Tracheal epithelial cell (primary cell): ENCODE measurements at places on chromosomes 7 and 10. TPM values are rescaled to one million over a fixed set of nuclear protein-coding genes. Genes with fewer than 3 reads are reported as not detected.

Gene C10orf67
- total RNA-seq = not detected in 2 replicates

Gene CXCL12
- 0.48 TPM in 1 of 2 replicates, not detected in the other for total RNA-seq

Gene SNX8
- 7.5 and 8.4 TPM in 2 replicates for total RNA-seq

Gene ACTL6B
- total RNA-seq = not detected in 2 replicates

Gene MYOZ1
- not detected in 2 replicates for total RNA-seq

Gene TMEM213
- not detected in 2 replicates for total RNA-seq

Gene TBL2
- 65.2 and 100 TPM in 2 replicates for total RNA-seq

Gene IFIT5
- 5.5 and 9.9 TPM in 2 replicates for total RNA-seq

Gene AKR1C8
- total RNA-seq = not detected in 2 replicates

Gene PNLIP
- not detected in 2 replicates for total RNA-seq

Gene CALHM1
- not detected in 2 replicates for total RNA-seq

Gene LRIT1
- total RNA-seq = not detected in 2 replicates

Gene SUV39H2
- 9.0 and 9.4 TPM in 2 replicates for total RNA-seq

Gene FAM180A
- total RNA-seq = not detected in 2 replicates

Gene NPC1L1
- under 0.01 TPM in 1 of 2 replicates, not detected in the other for total RNA-seq

Gene FRMPD2
- 0.24 and 1.7 TPM in 2 replicates for total RNA-seq

Gene NCF1
- total RNA-seq = 0.48 TPM in 1 of 2 replicates, not detected in the other

Gene HOXA13
- not detected in 2 replicates for total RNA-seq

Gene TRPV5
- not detected in 2 replicates for total RNA-seq

Gene IQUB
- total RNA-seq = 0.24 and 0.43 TPM in 2 replicates

Gene PPRC1
- total RNA-seq = 12.3 and 18.5 TPM in 2 replicates

Gene SUN3
- total RNA-seq = not detected in 2 replicates

Gene RTKN2
- total RNA-seq = 0.43 and 1.9 TPM in 2 replicates

Gene ABCA13
- total RNA-seq = 0.24 and 1.5 TPM in 2 replicates

Gene HOGA1
- 0.21 and 25.5 TPM in 2 replicates for total RNA-seq

Gene KDM7A
- 14.1 and 24.1 TPM in 2 replicates for total RNA-seq

Gene EBLN1
- total RNA-seq = not detected in 2 replicates

Gene TAS2R60
- not detected in 2 replicates for total RNA-seq

Gene RPEL1
- total RNA-seq = under 0.01 TPM in 2 replicates

Gene NEUROD6
- total RNA-seq = not detected in 2 replicates

Gene DNMBP
- 5.8 and 6.6 TPM in 2 replicates for total RNA-seq

Gene SFRP5
- not detected in 2 replicates for total RNA-seq

Gene CLCN1
- under 0.01 TPM in 1 of 2 replicates, not detected in the other for total RNA-seq

Gene ELMO1
- total RNA-seq = 1.4 TPM in 1 of 2 replicates, not detected in the other

Gene PBLD
- total RNA-seq = 1.1 and 2.4 TPM in 2 replicates

Gene CLDN4
- total RNA-seq = 60.3 and 251 TPM in 2 replicates

Gene EPC1
- total RNA-seq = 9.8 and 12.8 TPM in 2 replicates

Gene HMX3
- total RNA-seq = not detected in 2 replicates

Gene PRXL2A
- total RNA-seq = 57.1 and 103 TPM in 2 replicates

Gene SFTPD
- under 0.01 and 1.3 TPM in 2 replicates for total RNA-seq

Gene PPP1R17
- not detected in 2 replicates for total RNA-seq

Gene TRIM50
- total RNA-seq = not detected in 2 replicates

Gene CLRN3
- total RNA-seq = not detected in 2 replicates

Gene CUZD1
- total RNA-seq = 0.48 and 0.64 TPM in 2 replicates

Gene MLXIPL
- not detected in 2 replicates for total RNA-seq

Gene CDK1
- total RNA-seq = 3.2 and 12.8 TPM in 2 replicates

Gene EIF4EBP2
- 13.5 and 21.3 TPM in 2 replicates for total RNA-seq
